ENCODE measurements at places on chromosomes 3 and 15.

DNA sequence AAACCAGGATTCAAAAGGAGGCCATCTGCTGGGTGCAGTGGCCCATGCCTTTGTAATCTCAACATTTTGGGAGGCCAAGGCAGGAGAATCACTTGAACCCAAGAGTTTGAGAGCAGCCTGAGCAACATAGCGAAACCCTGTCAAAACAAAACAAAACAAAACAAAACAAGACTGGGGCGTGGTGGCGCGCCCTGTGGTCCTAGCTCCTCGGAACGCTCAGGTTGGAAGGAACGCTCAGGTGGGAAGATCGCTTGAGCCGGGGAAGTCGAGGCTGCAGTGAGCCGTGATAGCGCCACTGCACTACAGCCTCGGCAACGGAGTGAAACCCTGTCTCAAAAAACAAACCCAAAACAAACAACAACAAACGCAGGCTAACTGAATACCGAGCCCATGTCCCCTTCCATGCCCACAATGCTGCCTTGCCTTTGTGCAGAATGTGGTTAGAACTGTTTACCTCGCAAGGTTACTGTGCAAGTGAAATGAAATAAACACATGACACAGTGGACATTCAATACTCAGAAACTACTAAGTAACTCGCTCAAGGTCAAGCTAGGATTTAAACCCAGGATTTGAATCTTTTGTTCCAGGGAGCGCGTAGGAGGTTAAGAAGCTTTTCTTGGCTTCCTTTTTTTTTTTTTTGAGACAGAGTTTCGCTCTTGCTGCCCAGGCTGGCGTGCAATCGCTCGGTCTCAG lies 766 bp upstream of the EMC4 start:
- DNase-seq, result no peak

DNA sequence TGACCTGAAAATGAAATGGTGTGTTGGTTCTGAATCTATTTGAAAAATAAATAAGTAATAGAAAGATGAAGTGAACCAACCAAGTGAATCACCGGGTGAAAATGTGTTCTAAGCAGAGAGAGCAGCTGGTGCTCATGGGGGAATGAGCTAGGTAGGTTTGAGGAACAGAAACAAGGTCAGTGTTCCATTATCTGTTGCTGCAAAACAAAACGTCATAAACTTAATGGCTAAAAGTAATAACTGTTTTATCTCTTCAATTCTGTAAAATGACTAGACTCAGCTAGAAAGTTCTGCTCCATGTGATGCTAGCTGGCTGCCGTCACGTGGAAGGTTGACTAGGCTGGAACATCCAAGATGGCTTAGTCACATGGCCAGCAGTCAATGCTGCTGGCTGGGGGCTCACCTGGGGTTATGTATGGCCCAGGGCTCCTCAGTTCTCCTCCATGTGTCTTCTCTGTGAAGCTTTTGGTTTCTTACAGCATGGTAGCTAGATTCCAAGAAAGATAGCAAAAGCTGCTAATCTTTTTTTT lies 13.3 kb upstream of the SH3BP5 start:
- DNase-seq, result no peak

DNA sequence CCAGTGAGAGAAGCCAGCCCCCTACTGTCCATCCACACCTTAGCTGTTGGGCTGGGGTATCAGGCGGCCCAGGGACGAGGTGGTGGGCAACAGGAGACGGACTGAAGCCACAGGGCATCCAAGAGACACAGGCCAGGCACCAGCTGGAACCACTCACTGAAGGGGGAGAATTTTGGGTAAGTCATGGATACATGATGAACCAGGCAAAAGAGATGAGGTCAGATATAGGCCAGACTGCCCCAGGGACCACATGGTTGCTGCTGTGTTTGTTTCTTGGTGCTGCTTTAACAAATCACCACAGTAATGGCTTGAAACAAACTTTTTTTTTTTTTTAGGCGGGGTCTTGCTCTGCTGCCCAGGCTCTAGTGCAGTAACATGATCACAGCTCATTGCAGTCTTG lies 66.4 kb downstream of the SEMA5B start:
- no peak for DNase-seq

DNA sequence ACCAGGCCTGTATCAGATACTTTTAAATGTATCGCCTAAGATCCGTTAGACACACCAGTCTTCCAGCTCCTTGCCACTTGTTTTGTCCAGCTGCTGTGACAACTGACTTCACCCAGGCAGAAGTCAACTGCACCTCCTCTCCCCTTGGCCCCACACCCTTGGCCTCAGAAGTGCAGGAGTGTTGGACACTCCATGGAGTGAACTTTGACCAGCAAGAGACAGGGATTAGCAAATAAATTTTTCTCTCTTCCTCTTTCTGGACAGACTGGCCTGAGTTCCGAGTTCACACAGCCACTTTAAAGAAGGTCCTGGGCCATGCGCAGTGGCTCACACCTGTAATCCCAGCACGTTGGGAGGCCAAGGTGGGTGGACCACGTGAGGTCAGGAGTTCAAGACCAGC lies 2.9 kb upstream of the CLN6 start:
- no peak for DNase-seq

DNA sequence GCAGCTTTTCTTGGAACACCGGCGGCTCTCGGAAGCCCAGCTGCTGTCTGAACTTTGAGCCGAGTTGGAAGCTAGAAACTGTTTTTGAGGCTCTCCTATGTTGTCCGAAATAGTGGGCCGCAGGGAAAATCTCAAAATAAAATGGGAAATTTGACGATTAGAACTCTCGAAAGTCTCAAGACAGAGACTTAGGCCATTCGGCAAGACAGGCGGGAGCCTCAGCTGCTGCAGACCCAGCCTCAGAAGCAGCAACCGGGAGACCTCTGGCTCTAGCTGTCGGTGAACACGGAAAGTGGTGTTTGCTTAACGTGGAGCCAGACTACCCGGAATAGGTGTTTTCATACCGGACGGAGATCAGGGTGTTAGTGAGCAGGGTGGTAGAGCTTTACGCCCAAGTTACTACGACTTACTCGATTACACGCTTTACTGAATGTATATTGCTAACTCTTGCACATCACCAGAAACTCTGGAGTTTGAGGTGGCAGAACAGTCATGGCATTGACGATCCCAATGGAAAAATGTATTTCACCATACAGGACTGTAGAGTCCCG lies 357 bp upstream of the MAN2C1 start:
- no peak for DNase-seq

GRCh38 chr15:65887565-65887964 lies 18.3 kb downstream of the RAB11A start:
- DNase-seq, result no peak

- no peak for DNase-seq
Observed at GRCh38 chr3:149967086-149967685, 3.5 kb downstream of the PFN2 start.

DNA sequence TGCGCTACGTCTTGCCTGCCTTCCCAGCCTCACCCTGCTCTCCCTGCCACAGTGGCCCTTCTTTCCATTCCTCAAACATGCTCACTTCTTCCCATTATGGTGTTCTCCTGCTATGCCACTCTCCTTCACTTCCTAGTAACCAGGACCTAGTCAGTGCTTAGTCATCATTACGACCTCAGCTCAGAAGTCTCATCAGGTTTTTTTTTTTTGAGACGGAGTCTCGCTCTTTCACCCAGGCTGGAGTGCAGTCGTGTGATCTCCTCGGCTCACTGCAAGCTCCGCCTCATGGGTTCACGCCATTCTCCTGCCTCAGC lies 149.5 kb downstream of the GREM1 start:
- DNase-seq, result no peak

- no peak for DNase-seq
Observed at GRCh38 chr3:130850843-130851242, 43.0 kb upstream of the ATP2C1 start.

- DNase-seq, result no peak
Observed at GRCh38 chr3:29605845-29606244, 325.0 kb downstream of the RBMS3 start.

- DNase-seq, result no peak
Observed at GRCh38 chr15:28123408-28124023, 24.4 kb upstream of the OCA2 start.

DNA sequence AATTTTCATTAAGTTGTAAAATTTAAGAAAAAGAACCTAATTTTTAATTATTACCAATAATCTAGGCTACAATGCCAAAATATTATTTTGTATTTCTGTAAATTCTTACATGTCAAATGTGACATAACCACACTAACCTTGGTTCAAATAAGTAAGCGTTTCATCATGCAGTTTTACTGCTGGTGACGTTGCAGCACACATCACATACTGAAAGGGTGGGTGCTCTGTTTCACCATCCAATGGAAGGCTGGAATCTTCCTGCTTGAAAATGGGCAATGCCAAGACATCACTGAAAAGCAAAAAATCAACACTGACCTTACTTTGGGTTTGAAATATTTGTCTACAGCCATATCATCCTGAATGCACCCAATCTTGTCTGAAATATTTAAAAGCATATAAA lies 14.8 kb downstream of the UBP1 start:
- no peak for DNase-seq

DNA sequence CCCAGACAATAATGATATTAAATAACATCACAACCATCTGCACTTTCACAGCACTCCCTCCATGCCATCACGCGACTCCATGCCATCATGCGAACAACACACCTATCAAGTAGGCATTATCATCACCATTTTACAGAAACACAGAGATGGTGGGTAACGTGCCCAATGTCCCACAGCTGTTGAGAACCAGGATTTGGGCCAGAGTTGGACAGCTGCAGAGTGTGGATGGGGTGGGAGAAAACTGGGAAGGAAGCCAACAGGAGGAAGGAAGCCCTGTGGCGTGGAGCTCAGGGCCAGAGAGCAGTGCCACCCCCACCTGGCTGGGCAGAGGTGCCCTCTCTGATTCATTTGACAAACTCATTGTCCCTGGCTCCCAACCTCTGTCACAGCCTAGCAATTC lies 29.0 kb downstream of the RBPMS2 start:
- DNase-seq, result no peak

- DNase-seq, result no peak
Observed at GRCh38 chr15:39283531-39283930, 297.3 kb upstream of the THBS1 start.

GRCh38 chr3:123100193-123100776 lies 33.5 kb downstream of the PDIA5 start:
- no peak for DNase-seq

GRCh38 chr3:131072099-131072559 lies 45.5 kb downstream of the NEK11 start:
- DNase-seq, result no peak

DNA sequence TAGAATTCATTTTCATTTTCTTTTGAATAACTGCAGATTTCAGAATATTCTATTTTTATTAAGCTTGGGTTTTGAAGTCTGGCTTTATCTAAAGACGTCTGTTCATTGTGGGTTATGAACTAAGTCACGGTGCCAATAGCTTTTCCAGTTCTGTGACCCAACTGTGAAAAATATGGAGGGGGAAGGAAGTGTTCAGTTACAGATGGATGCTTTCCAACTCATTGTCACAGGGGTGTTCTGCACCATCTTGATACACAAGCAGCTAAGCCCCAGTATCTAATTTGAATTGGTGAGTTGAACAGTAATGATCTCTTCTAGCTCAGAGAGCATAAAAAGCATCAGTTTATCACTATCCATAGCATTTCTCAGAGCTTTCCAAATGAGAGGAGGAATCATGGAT lies 710.6 kb downstream of the EDEM1 start:
- DNase-seq, result no peak

DNA sequence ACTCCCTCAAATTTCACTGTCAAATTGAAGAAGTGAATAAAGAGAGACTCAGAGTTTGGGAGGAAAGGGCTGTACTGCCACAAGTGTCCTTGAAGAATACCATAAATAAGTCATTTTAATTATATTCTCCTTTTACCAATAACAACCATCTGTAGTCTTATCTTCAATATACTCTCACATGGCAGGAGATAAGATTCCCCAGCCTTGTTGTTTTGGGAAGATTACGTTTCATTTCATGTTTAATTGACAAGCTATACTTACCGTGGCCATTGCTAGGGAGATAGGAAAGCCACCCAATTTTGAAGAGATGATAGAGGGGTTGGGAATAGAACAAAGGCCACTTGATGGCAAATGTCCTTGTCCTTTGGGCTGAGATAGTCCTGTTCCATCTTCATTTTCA lies 2.3 kb downstream of the MINDY4B start:
- DNase-seq, result no peak

GRCh38 chr15:48630245-48630644 lies 15.3 kb downstream of the FBN1 start:
- DNase-seq, result no peak

DNA sequence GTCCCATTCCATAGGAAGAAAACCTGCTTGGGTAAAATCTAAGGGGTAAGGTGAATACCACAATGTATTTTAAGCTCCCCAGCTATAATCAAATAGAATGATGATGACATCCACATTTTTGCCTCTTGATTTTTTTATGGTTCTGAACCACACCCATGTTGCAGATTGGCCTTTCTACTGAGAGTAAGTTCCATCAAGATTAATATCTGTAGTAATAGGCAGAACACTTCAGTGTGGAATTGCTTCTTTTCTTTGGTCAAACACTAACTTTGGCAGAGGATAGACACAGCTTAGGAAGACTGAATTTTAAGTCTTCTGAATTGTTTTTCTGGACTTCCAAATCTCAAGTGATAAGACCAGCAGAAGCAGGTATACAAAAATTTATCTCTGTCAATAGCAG lies 27.0 kb downstream of the PLS1 start:
- DNase-seq, result no peak

GRCh38 chr3:155368786-155369185 lies 75.3 kb upstream of the STRIT1 start:
- no peak for DNase-seq

DNA sequence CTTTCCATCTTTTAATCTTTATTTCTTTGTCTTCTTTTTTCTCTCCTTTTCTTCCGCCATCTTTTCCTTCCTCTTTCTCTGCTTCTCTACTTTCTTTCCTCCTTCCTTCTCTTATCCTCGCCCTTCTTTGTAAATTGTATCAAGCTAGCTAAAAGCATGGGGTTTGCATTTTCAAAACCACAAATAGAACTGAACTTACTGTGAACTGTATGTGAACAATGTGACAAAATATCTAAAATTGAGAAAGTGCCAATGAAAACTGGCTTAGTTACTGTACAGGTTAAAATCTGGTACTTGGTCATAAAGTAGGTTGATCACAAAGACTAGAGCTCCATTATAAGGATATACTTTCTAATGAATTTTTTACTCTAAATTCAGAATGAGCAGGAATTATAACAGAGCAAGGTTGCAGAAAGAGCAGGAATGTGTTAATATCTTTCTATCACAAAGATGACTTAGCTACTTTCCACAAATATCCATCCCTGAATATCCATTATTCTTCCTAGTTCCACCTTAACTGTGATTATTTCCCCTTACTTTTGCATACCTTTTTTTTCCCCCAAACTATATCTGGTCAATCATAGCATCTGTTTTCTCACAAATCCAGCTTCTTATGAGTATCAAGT lies 122.4 kb downstream of the LSAMP start:
- DNase-seq, result no peak
